ENCODE measurements at places on chromosomes 7 and 10.

DNA sequence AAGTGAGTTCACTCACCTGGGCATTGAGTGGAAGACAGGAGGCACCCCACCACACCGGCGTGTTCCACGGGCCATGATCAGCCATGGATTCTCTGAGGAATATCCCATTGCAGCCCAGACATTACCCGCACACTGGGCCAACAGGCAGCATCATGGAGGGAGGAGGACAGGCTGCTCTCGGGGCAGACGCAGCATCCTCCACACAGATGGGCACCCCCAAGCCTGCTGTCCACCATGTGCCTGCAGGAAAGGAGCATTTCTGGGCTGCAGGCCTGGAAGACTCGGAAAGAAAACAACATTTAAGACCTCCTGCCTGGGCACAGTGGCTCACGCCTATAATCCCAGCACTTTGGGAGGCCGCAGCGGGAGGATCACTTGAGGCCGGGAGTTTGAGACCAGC is 71.0 kb upstream of the SH2B2 start:
- no peak for DNase-seq

GRCh38 chr7:156676263-156676662 is 35.7 kb downstream of the RNF32 start:
- no peak for DNase-seq

DNA sequence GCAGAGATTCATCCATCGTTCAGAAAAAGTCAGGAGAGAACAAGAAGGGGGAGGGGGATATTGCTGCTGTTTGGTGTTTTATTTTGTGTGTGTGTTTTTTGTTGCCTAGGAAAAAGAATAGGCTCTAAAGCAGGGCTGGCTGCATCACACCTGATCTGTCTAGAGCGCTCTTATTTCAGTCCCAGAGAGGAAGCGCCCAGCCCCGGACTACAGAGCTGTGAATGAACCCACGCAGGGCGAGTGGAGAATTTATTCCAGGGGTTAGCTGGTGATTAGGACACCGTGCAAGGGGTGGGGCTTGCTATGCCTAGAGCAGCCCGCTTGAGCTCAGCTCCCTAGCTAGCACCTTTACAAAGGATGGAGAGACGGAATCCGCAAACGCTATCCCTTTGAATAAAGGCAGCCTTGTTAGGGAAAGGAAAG is 621 bp upstream of the FAM13C start:
- peak; percentile 13 for DNase-seq

DNA sequence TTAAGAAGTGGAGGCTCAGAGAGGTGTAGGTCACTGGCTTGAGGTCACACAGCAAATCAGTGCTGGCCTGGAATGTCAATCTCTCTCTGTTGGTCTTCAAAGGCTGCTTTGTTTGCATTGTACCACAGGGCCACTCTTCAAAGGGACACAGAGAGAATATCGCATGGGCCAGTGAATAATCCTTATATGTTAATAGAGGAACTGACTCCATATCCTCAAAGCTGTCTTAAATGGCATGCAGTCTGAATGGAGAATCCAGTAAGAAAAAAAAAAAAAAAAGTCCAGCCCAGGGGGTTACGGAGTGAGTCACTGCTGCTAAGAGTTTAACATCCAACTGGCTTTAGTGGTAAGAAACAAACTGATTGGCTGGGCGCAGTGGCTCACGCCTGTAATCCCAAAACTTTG is 54.1 kb downstream of the NRAP start:
- no peak for DNase-seq

DNA sequence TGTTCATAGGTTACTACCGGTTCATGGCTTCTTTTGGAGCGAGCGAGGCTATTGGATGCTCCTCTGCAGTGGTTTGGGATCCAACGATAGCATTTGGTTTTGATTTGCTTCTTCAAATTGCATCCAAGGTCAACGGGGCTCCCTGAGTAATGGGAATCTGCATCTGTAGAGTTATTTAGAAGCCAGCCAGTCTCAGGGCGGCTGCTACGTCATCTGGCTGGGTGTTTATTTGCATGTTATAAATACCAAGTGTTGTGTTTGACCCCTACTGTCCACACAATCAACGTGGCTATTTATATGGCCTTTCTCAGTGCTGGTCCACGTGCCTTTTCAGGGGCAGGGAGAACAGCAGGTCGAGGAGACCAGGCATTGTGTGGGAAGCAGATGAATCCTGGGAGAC is 137.7 kb downstream of the PRPF18 start:
- no peak for DNase-seq

GRCh38 chr10:110409926-110410325 is 87.8 kb upstream of the DUSP5 start:
- no peak for DNase-seq

- DNase-seq, result no peak
Observed at GRCh38 chr7:28697913-28698563, 260.1 kb downstream of the TRIL start.

- peak; percentile 13 for DNase-seq
Observed at GRCh38 chr7:113159746-113160339, 41.5 kb upstream of the SMIM30 start.

GRCh38 chr7:17952387-17952786 is 12.1 kb upstream of the SNX13 start:
- DNase-seq, result peak; percentile 66

DNA sequence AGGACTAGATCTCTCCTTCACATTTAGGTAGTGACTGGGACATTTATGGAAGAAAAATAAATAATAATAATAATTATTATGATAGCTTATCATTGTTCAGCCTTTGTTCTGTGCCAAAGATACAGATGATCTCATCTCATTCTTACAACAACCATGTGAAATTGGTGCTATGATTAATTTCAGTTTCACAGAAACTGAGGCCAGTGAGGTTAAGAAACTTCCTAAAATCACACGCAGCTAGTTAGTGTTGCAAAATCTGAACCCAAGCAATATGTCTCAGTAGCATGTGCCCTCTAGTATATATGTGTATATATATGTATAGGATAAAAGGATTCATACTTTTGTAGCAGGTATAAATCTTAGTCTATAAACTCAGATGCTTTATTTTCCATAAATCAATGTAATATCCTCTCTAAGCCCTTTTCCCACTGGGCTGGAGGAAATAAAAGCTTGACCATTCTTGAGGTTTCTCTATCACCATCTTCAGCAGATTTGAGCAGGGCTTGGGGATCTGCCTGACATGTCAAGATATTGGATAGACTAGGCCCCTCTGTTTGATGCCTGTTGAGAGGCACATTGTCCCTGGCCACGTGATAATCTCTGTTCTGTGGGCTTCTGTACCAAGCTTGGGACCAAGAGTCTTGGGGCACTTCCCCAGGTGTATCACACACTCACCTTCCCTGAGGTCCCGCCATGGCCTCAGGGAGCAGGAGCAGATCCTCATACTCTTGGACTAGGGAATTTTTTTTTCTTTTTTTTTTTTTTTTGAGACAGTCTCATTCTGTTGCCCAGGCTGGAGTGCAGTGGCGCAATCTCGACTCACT is 172.6 kb upstream of the NRP1 start:
- no peak for DNase-seq

GRCh38 chr10:113856563-113856962 is 2.1 kb downstream of the NHLRC2 start:
- no peak for DNase-seq

- DNase-seq, result no peak
Observed at GRCh38 chr7:36132012-36132411, 21.0 kb upstream of the EEPD1 start.

DNA sequence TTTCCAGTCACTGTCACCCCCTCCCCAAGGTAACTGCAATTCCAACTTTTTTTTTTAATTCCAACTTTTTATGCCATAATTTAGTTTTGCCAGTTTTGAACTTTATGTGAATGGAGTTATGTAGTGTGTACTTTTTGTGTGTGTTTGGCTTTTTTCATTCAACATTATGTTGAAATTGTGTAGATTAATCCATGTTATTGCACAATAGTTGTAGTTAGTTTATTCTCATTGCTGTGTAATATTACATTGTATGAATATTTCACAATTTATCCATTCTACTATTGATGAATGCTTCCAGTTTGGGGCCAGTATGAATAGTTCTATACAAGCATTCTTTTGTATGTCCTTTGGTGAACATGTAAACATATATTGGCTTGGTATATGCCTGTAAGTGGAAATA is 32.5 kb downstream of the MXI1 start:
- DNase-seq, result no peak

DNA sequence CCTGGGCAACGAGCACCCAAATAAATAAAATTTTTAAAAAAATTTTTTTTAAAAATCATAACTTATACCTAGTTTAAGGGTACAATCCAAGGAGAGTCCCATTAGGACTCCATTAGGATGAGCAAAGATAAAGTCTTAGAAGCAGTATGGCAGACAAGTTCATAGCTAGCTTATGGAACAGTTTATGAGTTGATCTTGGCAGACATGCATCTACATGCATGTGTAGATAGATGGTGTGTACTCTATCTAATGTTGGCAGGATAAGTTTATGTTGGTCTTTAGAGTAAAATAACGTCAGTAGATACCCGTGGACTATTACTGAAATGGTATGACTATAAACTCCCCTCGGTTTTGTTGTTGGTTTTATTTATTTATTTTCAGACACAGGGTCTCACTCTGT is 40.2 kb downstream of the NSUN6 start:
- DNase-seq, result no peak

DNA sequence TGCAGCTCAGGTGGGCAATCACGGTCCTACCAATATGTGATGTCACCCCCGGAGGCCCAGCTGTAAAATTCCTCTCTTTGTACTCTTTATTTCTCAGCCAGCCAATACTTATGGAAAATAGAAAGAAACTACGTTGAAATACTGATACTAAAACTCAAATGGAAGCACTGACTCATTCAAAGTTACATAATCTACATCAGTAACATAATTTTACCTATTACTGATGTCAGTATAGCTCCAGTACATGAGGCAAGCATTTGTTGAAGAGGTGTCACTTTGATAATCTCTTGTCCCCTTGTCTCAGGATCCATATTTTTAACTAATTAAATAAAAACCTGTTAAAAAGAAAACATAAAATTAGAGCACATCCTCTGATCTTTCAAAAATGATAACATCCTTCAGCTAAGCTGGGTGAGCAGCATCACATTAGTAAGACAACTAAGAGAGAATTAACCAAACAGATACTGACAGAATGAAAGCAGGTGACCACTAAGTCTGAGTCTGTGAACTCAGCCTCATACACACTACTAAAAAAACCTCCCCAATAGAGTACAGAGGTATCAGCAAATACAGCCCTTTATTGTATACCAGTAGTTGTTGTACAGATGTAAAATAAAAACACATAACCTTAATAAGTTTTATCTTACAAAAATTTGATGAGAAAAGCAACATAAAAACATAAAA is 17.6 kb downstream of the SLC25A40 start:
- DNase-seq, result no peak

DNA sequence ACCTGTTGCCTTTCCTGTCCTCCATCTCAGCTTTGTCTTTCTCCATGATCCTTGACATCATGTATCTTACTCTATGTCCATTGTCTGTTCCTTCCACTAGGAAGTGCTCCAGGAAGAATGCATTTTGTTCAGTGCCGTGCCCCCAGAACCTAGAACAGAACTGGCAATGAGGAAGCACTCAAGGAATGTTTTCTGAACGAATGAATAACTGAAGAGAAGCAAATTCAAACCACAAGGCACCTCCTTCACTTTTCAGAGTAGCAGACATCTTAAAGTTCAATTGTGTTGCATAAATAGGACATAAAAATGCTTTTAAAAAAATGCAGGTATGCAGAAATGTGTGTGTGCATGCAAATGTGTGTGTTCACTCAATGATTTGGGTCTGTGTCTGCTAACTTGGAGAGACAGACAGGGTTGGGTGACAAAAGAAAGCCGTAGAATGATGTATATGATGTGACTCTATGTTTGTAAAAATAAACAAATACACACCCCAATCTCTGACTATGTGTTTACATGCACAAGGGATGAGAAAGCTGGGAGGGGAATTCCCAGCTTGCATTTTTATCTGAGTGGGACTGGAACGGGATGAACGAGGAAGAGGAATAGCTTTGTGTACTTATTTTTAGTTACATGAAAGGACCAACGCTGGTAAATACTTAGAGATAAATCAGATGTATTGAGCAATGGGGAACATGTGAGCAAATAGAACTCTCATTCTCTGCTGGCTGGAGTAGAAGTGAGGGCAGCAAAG is 237.7 kb downstream of the FANK1 start:
- no peak for DNase-seq

- no peak for DNase-seq
Observed at GRCh38 chr10:13698217-13698616, 111.5 kb downstream of the PRPF18 start.

GRCh38 chr10:89296220-89296648 is 5.6 kb upstream of the IFIT2 start:
- no peak for DNase-seq

- DNase-seq, result no peak
Observed at GRCh38 chr10:20407357-20407756, 489.8 kb downstream of the NEBL start.
